ENCODE measurements at places on chromosomes 7 and 10.

DNA sequence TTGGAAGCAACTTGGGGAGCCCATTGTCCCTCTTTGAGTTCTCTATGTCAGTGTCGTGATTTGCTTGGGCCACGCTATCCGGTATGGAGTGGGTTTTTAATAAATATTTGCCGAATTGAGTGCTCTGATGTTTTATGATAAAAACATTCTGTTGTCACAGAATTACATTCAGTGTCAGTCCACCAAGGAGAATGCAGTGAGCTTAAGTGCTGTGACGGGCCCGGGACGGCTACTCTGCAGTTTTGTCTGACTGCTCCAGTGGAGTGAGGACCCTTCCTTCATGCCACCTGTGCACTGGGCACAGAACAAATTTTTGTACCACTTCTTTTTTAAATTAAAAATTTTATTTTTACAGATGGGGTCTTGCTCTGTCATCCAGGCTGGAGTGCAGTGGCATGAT is 76.0 kb downstream of the CARD11 start:
- DNase-seq = no peak

DNA sequence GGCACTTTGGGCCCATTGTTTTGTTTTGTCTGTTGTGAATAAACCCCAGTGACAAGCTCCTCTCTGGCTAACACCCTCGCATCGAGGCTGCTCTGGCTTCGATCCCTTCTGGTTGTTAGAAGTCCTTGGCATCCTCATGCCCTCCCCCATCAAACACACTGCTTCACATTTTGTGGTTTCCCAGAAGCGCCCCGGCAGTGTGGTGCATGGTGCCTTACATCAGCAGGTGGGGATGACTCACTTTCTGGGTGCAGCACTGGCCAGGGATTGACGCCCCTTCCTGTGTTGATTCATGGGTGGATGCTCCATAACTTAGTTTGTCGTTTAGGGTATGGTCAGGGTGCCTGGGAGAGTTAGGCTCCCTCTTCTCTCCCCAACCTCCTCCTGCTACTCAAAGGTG is 51.4 kb downstream of the PLPP4 start:
- DNase-seq = no peak

- no peak for DNase-seq
Observed at GRCh38 chr10:22666287-22667092, 47.9 kb downstream of the PIP4K2A start.

- DNase-seq = no peak
Observed at GRCh38 chr7:129776362-129776722, 164.8 kb downstream of the NRF1 start.

DNA sequence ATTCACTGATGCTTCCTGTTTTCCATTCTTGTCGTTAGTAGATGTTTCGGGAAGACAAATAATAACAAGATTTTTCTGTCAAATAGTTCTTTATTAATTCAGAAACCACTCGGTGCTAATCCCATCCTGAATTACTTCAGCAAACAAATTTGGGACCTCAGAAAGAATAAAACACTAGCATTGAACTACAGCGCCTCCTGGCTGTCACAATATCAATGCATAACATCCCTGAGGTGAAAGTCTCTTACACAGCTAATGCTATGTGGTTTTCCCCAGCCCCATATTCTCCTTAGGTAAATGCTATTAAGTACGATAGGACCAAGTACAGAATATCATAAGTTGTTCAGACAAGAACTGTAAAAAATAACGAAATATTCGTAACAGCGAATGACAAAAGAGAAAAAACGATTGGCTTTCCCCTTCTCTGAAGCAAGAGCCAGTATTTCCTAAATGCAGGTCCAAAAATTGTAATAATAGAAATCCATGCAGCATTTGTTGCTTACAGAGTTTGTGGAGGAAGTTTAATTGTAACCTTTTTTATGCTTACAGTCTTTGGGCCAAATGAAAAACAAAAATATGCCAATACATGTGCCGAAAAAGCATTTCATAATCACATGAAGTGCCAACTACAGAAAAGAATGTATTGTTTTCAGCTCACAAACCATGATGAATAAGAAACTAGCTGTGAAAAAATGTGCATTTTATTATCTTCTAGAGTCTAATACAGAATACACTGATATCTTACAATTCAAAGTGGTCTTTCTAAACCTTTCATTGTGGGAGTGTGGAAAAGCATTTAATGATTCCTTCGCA is 47.3 kb downstream of the MYPN start:
- peak; percentile 19 for DNase-seq

- DNase-seq = no peak
Observed at GRCh38 chr10:86654411-86655172, at the start of gene OPN4. Gene OPN4, plus strand, starts transcription at chr10:86654547. Its CDS starts 237 bp downstream, at chr10:86654784.

DNA sequence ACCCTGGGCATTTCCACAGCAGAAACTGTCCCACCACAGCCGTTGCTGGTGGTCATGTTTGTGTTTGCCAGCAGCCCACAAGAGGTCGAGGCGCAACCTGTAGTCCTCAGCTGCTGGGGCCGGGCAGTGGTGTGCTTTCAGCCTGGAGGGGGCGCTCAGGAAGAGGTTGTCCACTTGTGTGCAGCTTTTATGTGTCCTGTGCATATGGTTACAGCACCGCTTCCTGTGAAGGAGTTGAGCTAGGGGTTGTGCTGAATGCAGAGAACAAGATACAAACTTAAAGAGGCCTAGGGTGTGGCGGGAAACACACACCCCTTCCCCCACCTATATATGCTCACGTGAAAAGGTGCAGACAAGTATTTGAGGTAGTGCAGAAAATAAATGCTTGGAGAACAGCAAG is 29.5 kb upstream of the PFKFB3 start:
- no peak for DNase-seq

- no peak for DNase-seq
Observed at GRCh38 chr10:62861507-62861906, 45.3 kb upstream of the EGR2 start.

DNA sequence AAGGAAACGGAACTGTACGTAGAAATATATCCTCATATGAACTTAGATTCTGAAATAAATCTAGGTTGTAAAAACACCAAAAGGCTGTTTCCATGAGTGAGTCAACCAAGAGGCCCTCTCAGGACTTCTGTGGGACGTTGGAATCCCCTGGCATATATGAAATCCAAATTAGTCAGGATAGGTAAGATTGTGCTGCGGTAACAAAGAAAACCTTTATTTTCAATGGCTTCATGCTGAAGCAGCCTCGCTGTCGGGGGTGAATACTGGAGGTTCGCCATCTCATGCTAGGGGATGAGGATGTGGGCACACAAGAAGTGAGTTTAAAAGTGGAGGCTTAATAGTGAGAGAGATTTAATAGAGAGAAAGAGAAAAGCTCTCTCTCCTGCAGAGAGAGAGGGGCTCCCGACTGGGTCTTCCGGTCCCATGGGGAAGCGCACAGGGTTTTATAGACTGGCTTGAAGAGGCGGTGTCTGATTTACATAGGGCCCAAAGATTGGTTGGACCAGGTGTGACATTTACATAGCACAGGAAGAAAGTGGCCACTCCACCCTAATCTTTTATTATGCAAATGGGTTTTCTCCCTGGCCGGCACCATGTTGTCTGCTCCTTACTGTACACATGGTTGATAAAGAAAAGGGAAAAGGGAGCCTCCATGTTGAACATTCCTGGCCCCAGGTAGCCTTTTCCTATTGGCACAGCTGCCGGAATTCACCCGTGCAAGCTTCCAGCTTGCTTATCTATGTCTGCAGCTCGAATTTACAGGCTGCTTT is 52.3 kb upstream of the SEPHS1 start:
- no peak for DNase-seq

GRCh38 chr10:530717-531116 is 158.8 kb downstream of the DIP2C start:
- DNase-seq = no peak

DNA sequence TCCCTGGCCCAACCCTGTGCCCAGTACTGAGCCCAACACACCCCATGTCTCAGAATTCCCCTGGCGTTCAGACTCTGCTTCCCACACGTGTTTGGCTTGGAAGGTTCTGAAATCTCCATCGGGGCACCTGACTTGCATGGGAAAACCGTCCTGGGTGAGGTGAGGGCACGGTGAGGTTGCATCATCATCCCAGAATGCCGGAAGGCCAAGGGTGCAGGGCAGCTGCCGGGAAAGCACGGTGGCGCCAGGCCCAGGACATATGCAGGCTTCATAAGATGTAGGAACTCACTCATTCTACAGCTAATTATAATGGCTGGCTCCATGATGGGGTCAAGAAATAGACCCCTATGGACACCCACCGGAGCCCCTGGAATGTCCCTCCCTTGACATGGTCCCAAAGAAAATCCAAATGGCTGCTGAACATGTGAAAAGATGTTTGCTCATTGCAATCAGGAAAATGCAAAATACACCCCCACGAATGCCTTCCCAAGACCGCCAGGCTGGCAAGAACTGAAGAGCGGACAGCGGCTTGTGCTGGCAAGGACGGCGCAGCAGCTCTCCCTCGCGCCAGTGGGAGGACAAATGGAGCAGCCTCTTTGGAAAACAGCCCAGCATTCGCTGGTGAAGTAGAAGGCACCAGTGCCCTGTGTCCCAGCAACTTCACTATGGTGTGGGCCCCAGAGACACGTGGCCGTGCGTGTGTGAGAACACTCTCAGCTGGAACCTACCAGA is 2.3 kb downstream of the KNDC1 start:
- DNase-seq = no peak

- DNase-seq = no peak
Observed at GRCh38 chr7:2755531-2755930, 67.5 kb downstream of the AMZ1 start.

DNA sequence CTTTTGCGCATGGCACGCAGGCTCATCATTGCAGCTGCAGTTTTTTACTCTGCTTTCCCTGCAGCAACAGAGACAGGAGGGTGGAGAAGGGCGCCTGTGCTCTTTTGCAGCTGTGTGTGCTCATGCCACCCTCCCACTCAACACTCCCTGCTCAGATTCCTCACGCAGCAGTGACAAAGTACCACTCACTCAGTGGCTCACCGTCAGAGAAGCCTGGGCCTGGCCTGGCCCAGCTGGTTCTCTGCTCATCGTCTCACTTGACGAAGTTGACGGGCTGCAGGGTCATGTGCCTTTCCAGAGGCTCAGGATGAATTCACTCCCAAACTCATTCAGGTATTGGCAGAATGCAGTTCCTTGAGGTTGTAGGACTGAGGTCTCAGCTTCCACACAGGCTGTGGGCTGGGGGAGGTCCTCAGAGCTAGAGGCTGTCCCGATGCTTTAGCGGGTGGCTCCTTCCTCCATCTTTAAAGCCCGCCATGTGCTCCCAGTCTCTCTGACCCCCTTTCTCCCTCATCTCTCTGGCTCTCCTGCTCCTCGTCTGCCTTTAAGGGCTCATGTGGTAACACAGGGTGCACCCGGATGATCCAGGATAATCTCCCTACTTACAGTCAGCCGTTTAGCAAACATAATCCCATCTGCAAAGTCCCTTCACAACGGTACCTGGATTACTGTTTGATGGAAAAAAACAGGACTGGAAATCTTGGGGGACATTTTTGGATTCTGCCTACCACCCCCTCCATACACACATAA is 25.8 kb downstream of the PTPRE start:
- DNase-seq = no peak

- no peak for DNase-seq
Observed at GRCh38 chr7:34096198-34096651, 190.9 kb downstream of the BMPER start.

GRCh38 chr7:81415181-81415580 is 354.7 kb downstream of the HGF start:
- DNase-seq = no peak

GRCh38 chr10:11010582-11010981 is 7.1 kb upstream of the CELF2 start:
- DNase-seq = no peak

DNA sequence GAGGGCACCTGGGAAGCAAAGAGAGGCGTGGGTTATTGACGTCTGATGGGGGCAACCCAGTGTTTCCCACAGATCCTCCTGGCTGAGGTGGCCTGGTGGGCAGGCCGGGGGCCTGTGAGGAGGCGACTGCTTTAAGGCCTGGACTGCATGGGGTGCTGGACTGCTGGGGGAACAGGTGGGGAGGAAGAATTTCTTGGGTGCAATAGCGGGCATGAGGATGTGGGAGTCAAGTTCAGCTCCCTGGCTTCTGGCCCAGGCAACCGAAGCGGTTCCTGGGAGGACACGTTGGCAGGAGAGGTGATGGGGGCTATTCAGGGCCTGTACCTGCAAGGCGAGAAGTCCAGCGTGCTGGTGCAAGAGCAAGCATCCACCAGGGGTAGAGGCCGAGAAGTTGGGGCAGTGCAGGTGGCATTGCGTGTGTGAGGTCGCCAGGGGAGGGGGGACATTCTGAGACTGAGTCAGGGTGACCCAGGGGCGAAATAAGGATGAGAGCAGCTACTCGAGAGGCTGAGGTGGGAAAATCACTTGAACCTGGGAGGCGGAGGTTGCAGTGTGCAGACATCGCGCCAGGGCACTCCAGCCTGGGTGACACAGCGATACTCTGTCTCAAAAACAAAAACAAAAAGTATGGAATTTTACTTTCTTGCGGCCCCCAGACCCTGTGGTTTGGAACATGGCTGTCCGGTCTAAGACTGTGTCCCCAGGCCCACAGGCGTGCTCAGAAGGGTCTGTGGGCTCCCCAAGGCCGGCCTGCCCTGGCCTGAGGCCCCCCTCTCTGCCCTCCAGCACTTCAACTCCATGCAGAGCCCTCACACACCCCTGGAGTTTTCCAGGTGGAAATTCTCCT is 53.6 kb upstream of the ELN start:
- DNase-seq = no peak

DNA sequence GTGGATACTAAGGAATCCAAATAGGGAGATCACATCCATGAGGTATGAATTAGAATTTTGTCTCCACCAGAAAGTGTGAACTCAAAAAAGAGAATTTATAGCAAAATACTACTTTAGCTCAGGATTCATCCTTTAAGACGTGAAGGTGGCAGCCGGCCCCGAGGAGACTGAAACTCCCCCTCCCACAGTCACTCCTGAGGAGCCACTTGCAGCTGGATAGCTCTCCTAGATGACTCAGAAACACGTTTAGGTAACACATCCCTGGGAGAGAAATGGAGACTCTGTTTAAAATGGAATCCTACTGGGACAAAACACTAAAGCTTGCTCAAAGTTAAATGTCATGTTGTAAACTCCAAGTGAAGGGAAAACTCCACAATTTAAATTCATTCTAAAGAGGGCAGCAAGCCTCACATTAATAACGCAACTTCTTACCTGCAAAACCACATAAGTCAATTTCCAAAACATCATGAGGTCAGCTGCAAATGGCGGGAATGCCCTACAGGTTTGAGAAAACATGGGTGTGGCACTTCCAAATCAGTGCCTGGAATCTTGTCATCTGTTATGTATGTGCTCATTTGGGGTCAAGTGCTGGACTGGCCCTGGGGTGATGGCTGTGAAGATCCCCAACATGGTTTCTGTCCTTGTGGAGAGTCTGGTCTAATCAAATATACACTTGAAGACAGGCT is 46.2 kb downstream of the ICA1 start:
- no peak for DNase-seq

DNA sequence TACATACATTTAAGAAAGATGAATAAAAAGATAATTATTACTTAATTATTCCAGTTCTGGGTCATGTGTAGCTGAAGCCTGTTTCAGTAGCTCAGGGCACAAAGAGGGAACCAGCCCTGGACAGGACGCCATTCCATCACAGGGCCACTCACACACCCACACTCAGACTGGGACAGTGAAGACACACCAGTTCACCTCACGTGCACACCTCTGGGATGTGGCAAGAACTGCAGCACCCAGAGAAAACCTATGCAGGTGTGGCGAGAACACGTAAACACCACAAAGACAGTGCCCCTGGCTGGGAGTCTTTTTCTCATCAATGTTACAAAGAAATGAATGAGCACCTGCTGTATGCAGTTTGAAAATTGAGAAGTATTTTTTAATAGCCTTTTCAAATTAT is 1.6 kb upstream of the IDI1 start:
- DNase-seq = no peak

- DNase-seq = no peak
Observed at GRCh38 chr10:100655760-100656421, 89.5 kb upstream of the PAX2 start.
